ENCODE measurements at places on chromosomes 13 and 19.
A peak's percentile ranks its signal among the peaks of the same experiment; 100 is the strongest.

GRCh38 chr19:39679056-39679790 lies 23.5 kb downstream of the LGALS16 start:
- DNase-seq = no peak

DNA sequence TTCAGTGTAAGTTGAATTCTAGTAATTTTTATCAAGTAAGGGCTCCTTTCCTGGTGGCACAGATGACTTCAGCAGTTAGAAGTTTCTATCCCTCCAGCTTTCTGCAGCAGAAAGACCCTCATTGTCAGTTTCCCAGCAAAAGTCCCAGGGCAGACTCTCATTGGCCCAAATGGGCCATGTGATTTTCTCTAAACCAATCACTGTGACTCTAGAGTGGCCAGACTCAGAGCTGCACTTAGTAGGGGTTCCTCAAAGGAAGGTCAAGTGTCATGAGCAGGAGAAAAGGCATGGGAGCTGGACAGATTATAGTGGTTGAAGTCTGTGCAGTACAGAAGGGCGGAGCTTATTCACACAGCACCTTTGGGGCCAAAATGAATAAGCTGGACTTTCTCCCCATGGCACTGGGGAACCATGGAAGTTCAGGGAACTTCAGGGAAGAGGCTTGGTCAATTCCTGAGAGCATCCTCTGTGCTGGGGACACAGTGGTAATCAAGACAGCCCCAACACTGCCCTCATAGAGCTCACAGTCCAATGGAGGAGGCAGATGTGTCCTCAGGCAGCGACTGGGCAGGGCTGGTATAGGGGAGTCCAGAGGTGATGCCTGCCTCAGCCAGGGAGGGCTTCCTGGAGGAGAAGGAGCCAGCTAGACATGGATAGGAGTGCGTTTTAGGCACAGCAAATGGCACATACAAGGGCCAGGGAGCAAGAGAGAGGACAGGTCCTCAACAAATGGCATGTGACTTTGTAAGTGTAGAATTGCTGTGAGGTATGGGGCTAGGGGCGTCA lies 18.3 kb downstream of the CKM start:
- no peak for DNase-seq

GRCh38 chr19:31141301-31141700 lies 207.9 kb downstream of the TSHZ3 start:
- no peak for DNase-seq

DNA sequence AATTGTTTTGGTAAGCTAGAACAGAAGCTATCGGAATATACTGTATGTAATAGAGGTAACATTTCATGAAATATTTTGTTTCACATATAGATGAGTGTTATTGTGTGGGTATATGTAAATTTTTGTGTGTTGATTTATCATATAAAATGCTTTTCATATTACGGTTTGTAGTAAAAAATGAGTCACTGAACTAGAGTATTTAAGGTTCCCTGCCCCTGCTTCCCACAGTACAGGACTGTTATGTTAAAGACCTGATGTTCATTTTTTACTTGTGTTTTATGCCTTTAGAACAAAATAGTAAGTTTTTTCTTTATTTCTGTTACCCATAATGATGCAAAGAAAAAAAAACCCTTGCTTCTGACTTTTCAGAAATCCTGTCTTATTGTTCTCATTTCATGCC lies 243.4 kb downstream of the ENOX1 start:
- no peak for DNase-seq

DNA sequence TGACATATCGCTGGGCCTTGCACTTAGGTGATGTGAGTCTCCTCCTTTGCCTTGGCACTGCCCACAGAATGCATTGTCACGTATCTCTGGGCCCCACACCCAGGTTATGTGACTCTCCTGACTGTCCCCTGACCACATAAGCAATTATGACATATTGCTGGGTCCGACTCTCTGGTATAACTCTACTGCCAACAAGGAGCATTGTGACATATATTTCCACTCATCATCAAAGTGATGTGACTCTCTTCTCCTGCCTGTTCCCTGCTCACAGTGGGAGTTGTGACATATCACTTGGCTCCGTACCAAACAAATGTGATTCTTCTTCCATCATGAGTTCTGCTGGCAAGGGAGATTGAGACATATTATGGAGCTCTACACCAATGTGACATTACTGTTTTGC lies 15.4 kb upstream of the ZNF681 start:
- no peak for DNase-seq

GRCh38 chr13:24274452-24275021 lies 34.8 kb upstream of the C1QTNF9 start:
- no peak for DNase-seq

DNA sequence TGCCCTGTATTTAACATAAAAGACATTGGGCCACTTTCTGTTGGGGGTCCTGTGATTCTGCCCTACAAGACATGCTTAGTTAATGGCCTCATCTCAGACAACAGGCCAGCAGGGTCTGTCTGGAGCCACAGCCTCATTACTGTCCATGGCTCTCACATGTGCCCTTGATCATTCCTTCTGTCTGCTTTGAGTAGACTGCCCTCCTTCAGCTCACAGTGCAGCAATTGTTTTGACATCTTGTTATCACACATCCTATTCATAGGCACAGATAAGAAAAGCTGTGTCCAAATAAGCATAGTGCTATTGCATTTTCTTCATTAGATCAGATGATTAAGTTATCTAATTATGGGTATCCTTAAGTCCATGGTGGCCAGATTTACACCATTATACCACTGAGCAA lies 127.9 kb downstream of the KCTD12 start:
- no peak for DNase-seq

DNA sequence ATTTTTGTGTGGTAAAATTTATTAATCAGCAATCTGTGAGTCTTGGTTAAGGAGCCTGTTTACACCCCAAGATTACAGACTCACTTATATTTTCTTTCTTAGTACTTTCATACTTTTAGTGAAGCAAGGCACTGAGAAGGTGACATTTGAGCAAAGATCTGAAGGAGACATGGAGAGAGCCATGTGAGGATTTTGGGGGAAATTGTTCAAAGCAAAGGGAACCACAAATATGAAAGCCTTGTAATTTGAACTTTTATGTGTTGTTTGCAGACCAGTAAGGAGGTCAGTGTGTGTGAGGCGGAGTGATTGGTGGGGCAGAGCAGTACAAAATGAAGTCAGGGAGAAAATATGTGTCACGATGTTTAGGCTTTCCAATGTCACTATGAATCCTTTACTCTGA lies 140.7 kb upstream of the KLF12 start:
- DNase-seq = no peak

DNA sequence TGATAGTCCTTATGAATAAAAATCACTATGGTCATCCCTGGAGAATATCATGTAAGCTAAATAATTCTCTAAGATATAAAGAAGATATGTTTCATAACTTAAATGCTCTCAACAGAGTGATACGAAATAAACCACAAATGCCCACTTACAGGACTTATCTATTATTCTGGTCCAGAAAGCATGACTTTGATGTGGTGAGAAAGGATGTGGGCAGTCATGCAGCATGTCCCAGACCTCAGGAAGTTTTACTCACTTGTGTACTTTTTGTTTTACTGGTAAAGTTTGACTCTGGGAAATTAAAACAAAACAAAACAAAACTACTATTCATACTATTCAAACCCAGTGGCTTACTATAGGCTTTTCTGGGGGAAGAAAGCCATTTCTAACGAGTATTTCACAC lies 483.2 kb upstream of the SLITRK6 start:
- no peak for DNase-seq

DNA sequence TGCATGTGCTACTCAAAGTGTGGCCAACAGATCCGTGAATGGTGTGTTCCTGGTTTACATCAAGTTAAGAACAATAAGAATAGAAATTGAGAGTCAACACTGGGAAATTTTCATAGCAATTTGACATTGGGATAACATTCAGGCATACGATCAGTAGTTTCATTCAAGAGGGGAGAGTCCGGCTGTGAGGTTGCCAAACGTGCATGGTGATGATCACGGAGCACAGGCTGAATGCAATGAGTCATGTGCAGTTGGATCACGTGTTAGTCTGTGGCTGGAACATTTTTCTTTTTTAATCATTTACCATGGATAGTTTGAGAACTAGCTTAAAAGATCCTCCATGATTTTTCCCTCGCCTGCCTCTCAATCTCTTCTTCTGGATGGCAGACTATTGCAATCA lies 2.5 kb upstream of the DCT start:
- DNase-seq = no peak

DNA sequence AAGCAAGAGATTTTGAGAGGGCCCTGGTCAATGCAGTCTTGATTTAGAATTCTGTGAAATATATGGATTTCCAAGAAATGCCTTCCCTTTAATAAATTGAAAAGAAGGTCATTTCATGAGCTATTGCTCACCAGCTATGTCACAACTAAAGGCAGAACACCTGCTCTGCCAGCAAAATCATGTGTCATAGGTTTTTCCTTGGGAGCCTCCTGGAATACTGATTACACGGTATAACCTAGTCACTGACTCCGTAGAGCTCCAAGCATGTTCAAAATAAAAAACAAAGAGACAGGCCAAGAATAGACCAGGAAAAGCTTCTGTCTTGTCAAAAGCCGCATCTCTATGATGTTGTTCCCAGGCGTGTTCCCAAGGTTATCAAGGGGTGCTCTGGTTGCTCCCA lies 45.5 kb downstream of the HSPH1 start:
- DNase-seq = no peak

- DNase-seq = no peak
These were observed 1578.8 kb downstream of the OLFM4 start for GRCh38 chr13:54607421-54607820.

GRCh38 chr13:85363504-85363903 lies 435.7 kb downstream of the SLITRK6 start:
- no peak for DNase-seq

DNA sequence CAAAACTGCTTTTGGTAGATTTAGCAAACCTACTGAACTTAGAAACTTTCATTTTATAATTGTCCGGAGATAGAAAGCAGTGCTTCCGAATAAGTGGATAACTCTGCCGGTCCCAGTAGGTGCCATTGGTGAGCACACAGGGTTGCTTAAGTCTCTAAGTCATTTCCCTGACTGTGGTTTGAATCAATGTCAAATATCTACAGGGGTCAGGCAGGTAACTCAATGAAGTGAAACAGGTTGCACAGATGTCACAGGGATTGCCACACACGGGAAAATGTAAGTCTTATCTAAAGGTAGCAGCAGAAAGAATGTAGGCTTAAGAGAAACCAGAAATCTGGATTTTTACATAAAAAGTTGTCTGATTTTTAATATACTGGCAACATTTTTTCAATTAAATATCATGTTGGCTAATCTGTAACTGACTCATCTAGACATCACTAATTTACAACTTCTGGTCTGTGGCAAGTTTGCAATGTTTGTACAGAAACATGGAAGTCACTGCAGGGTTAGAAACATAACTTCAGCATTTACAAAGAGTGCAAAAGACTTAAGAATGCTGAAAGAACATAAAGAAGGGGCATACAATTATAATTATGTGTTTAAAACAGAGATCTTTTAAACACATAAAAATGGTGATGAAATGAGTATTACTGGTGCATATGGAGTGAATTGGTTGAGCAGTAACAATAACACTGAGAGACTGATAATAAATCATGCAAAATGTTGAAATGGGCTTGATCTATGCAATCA lies 14.3 kb upstream of the LRRC63 start:
- DNase-seq = no peak

GRCh38 chr19:39430675-39431593 lies 4.8 kb downstream of the RPS16 start:
- no peak for DNase-seq

- peak; percentile 77 for DNase-seq
These were observed 11.7 kb downstream of the CIC start for GRCh38 chr19:42280815-42281145.

- DNase-seq = no peak
These were observed 1.9 kb downstream of the DIRAS1 start for GRCh38 chr19:2719232-2719735.

DNA sequence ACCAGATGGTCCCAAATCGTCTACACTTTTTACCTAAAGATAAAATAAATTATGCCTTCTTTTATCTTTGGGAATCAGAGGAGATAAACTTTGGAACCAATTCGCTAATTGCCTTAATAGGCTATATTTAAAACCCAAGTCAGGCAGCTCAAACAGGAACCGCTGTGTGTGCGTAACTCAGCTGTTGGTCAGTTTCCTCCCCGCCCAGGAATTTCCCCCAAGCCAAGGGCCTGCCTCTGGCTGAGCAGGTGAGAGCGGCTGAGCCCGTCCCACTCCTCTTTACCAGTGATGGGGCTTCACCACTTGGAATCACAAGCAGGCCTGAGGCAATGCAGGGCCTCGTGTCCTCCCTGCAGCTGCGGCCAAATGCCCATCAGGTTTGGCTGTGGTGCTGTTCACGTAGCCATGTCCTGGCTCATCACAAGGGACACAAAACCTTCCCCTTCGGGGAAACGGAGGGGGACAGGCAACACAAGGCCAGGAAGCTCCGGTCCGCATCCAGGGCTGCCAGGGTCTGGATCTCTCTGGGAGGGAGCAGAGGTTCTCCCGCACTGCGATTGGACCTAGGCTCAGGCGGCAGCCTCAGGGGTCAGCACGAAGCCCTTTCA lies 503 bp upstream of the SLC7A9 start:
- no peak for DNase-seq

GRCh38 chr19:1858412-1859081 lies 4.8 kb downstream of the KLF16 start:
- DNase-seq = no peak

DNA sequence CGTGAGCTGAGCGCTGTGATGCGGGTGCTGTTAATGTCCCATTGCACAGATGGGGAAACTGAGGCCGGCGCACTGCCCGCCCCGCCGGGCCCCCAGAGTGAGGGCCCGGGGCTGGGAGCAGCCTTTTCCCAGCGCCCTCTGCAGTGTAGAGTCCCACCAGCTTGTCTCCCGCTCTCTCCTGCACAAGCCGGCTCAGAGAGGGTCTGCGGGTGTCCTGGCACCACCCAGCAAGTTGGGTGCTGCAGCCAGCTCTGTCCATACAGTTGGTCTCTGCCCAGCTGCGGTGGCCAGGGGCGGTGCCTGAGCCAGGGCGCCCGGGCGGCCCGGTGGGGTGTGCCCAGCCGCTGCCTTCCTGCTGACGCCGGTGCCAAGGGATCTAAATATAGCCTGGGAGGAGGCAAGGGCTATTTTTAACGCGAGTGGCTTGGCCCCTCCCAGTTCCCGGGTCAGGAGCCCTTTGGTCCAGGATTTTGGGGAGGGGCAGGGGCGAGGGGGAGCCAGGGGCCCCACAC lies 19.3 kb downstream of the GADD45B start:
- no peak for DNase-seq

DNA sequence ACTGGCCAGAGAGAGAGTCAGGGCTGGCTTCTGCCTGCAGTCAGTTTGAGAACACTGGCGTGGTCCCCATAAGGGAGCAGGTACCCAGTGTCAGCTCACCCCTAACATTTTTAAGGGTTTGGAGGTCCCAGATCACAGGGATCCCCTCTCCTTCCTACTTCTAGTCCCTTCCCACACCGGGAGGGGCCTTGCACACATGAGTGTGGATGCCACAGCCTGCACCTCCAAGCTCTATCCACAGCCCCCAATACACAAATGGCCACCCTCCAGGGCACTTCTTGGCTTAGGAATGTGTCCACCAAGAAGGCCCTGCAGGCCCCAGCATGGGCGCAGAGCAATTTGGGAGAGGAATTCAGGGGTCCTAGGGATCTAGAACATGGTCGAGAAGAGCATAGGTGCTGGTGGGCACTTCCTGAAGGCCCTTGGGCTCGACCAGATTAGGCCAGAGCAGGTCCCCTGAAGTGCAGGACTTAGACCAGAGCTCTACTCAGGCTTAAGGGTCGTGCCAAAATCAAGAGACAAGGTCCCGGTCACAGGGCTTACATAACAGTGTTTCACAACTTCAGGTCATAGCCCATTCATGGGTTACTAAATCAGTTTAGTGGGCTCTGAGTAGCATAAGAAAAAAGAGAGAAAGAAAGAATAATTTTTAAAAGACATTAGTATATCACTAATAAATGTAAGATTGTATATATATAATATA lies 16.0 kb downstream of the FXYD5 start:
- no peak for DNase-seq

Measured in caudate nucleus (tissue), 63 donors.